ENCODE measurements at places on chromosomes 1 and 21. TPM values are rescaled to one million over a fixed set of nuclear protein-coding genes. Genes with fewer than 3 reads are reported as not detected.

DNA sequence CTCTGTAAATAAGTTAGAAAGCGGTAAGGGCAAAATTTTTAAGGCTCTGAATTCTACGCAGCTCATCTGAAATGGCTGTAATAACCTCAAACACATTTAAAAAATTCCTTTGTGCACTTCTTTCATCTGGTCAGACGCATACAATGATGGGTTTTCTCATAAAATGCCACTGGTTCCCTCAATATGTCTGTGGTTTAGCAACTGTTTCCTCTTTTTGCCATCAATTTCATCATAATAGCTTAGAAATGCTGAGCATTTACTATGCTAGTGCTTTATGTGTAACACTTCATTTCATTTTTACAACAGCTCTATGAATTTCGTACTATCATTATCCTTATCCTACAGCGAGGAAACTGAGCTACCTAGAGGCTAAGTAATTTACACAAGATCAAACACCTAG is 35.3 kb upstream of the DMRTA2 start:
- H3K27me3 ChIP-seq: peaks cover 2% of the 10 kb centered on the region
- H3K27ac ChIP-seq: no peak overlapping the region
- DNase-seq: no peak
- H3K4me1 ChIP-seq: no peaks in the 10 kb centered on the region
- no peak overlapping the region for H3K4me3 ChIP-seq

- H3K27me3 ChIP-seq: peaks cover 3% of the 10 kb centered on the region
- H3K36me3 ChIP-seq: no peaks in the 10 kb centered on the region
Observed at GRCh38 chr21:41458121-41458520, 32.1 kb downstream of the MX1 start.

Gene TSSK3
- total RNA-seq: 1.6 TPM

Gene OR4F16
- total RNA-seq: not detected

Gene FALEC
- total RNA-seq: not detected

Data from glutamatergic neuron (in vitro differentiated cells).